Activated naive CD4-positive, alpha-beta T cell (primary cell): ENCODE measurements at places on chromosomes 3 and 15.

GRCh38 chr3:161305095-161305991 is 66.0 kb downstream of the SPTSSB start:
- no peak for DNase-seq

- no peak for DNase-seq
Observed at GRCh38 chr15:31049111-31049510, 52.4 kb downstream of the TRPM1 start.

DNA sequence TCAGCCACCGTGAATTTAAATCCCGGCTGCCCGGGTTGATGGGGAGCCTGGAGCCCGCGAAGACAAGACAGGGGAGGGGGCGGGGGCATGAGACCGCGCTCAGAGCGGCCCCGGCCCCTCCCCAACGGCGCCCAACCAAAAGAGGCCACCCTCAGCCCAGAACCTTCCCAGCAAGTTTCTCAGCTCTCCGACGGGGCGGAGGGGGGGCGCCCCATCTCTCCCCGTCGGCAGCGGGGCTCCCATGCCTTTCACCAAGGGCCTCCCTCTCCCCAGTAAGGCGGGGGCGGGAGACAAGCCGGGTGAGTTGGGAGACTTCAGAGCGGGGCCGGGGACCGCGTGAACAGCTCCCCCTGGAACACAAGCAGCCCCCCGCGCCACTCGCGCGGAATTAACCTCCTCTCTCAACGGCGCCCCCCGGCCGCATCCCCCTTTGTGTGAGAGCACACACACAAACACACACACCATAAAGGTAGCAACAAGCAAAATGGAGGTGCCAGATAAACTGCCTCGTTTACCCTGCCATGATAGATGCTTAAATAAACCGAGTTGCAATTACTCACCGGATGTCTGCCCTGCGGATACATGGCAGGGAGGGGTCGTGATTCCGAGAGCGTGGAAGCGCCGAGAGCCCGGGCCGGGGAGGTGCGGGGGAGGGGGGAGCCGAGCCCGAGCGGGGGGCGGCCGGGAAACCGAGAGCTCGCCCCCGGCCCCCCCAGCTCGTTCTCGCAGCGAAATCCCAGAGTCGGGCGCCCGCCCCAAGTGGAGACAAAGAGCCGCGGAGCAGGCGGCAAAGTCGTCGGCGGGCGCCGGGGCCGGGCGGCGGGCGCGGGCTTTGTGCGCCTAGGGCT is 1.3 kb downstream of the TLE3 start:
- DNase-seq = peak; percentile 46

DNA sequence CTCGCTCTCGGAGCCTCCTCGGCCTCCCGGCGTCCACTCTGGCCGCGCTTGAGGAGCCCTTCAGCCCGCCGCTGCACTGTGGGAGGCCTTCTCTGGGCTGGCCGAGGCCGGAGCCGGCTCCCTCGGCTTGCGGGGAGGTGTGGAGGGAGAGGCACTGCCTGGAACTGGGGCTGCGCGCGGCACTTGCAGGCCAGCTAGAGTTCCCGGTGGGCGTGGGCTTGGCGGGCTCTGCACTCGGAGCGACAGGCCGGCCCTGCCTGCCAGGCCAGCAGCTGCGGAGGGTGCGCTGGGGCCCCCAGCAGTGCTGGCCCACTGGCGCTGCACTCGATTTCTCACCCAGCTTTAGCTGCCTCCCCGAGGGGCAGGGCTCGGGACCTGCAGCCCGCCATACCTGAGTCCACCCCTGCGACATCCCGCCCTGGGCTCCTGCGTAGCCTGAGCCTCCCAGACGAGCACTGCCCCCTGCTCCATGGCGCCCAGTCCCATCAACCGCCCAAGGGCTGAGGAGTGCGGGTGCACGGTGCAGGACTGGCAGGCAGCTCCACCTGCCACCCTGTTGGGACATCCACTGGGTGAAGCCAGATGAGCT is 765.0 kb downstream of the IGSF11 start:
- DNase-seq = no peak
